ENCODE measurements at places on chromosomes 11 and 22. TPM values are rescaled to one million over a fixed set of nuclear protein-coding genes. Genes with fewer than 3 reads are reported as not detected.

The MMP7 gene
- not detected for total RNA-seq

The IL17REL gene
- not detected for total RNA-seq

The XKR3 gene
- total RNA-seq, result not detected

The RBMXL2 gene
- total RNA-seq, result not detected

The CHRM1 gene
- not detected for total RNA-seq

The CD6 gene
- total RNA-seq, result not detected

The SLC22A12 gene
- not detected for total RNA-seq

The BAIAP2L2 gene
- 0.88 TPM for total RNA-seq

The OR52I2 gene
- not detected for total RNA-seq

The RELA gene
- 31.8 TPM for total RNA-seq

The ISX gene
- total RNA-seq, result not detected

The PAMR1 gene
- 60.7 TPM for total RNA-seq

The CTSF gene
- 41.3 TPM for total RNA-seq

The ARHGAP42 gene
- 9.4 TPM for total RNA-seq

The UCP3 gene
- 0.59 TPM for total RNA-seq

The RTN4RL2 gene
- total RNA-seq, result 0.29 TPM

The WNT7B gene
- total RNA-seq, result not detected

The OR8D1 gene
- not detected for total RNA-seq

The MYRF gene
- 0.29 TPM for total RNA-seq

The APOBEC3H gene
- not detected for total RNA-seq

The TSSK2 gene
- not detected for total RNA-seq

The APOL4 gene
- 2.9 TPM for total RNA-seq

The SLC25A18 gene
- not detected for total RNA-seq

The SCGB1C1 gene
- total RNA-seq, result not detected

The ANKK1 gene
- total RNA-seq, result not detected

The OR4D5 gene
- total RNA-seq, result not detected

The C11orf97 gene
- total RNA-seq, result not detected

The UPB1 gene
- not detected for total RNA-seq

The MEI1 gene
- 0.36 TPM for total RNA-seq

The PHLDA2 gene
- 3.8 TPM for total RNA-seq

The OR8K3 gene
- total RNA-seq, result not detected

Measured in osteoblast (primary cell).